ENCODE measurements at places on chromosomes 1 and 21. TPM values are rescaled to one million over a fixed set of nuclear protein-coding genes. Genes with fewer than 3 reads are reported as not detected.
A peak's percentile ranks its signal among the peaks of the same experiment; 100 is the strongest.

GRCh38 chr1:83929184-83929583, 69.7 kb downstream of the TTLL7 start:
- DNase-seq, result no peak

- peak; percentile 1 for DNase-seq
Measured at GRCh38 chr1:903721-904271, 19.9 kb upstream of the SAMD11 start.

DNA sequence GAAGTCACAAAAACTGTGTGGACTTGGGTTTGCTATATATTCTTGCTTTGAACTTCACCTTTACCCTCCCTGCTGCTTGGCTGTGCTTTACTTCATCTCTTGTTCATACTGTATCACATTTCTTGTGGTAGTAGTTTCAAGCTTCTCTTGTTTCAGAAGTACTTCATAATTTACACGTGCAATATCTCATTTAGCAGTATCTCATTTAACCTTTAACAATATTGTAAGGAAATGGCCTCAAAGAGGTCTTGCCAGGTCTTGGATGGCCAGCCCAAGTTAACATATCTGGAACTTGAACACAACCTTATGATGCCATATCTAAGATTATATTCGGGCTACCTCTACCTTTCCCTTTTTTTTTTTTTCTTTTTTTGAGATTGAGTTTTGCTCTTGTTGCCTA, 1.7 kb upstream of the TRIM45 start:
- no peak for DNase-seq

- no peak for DNase-seq
Measured at GRCh38 chr21:16873176-16873575, 639.7 kb upstream of the CXADR start.

DNA sequence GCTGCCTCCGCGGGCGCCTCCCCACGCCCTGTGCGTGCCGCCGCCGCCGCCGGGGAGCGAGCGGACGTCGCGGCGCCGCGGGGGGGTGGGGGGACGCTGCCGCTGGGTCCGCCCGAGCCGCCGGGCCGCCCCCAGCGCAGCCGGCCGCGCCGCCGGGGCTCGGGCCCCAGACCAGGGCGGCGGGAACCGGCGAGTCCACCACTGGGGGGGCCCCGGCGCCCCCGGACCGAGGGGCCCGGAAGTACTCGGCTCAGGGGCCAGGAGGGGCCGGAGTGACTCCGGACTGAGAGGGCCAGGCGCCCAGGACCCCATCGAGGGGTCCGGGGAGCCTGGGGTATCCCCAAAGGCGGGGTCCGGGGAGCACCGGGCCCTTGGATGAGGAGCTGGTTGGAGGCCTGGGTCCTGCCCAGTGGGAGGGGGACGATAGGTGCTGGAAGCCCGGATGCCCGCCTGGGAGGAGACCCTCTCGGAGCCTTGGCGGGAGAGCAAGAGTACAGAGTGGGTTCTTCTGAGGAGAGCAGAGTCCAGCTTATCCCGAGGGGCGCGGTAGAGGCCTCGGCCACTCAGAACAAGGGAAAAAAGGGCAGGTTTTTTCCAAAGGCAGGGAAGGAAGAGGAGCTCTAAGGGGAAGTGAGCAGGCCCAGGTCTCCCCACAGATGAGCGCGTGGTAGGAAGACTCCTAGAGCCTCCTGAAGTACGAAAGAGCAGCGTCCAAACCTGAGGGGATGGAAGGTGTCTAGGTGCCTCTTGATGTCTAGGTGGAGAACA, 556 bp downstream of the GMEB1 start:
- DNase-seq, result peak; percentile 64

DNA sequence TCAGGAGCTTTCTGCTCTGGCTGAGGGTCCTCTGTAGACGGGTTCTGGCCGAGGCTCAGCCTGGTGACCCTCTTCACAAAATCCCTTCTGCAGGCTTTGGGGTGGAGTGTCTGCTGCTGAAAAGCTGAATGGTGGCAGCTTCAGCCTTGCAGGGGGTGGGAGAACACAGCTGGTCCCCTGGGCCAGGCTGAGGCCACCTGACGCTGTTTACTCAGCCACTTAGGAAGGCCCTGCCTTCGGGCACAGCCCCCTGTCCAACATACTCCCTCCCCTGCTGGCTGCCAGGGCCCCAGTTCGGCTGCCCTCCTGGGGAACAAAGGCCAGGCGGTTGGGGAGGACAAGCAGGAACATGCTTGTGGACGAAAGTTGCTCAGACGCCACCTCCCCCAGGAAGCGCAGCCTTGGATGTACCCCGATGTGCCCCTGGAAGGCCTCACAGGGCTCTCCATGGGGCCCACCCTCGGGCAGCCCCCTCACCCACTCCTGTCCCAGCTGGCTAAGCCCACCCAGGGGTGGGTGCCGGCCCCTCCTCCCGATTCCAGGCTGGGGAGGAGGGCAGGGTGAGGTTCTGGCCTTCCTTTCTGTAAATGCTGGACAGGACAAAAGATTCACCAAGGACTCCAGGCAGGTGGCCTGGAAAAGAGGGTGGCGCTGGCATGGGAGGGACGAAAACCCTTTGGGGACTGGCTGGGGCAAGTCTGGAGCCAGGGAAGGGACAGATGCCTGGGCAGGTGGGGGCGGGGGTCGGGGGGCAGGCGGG, at the start of gene ANKRD65:
ANKRD65 (minus strand) TSS at position 130 of the 760 bp plus-strand sequence. CDS start 271 bp downstream, outside the sequence.
- peak; percentile 42 for DNase-seq

DNA sequence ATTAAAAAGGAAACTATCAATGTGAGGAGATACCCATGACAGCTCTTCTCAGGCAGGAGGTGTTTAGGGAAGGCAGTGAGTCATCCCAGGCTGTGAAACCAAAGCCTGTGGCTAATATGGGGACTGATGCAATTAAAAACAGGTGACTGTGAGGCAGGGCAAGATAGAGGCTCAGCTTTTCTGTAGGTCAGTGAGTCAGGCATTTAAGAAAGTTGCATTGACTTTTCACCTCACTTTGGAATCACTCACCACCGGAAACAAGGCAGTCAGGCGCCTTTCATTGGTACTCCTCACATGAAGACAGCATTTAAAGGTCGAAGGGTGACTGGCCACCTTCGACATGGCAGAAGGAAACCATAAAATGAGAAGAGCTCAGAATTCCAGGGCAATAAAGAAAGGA, 54.5 kb downstream of the PAPPA2 start:
- DNase-seq, result no peak

DNA sequence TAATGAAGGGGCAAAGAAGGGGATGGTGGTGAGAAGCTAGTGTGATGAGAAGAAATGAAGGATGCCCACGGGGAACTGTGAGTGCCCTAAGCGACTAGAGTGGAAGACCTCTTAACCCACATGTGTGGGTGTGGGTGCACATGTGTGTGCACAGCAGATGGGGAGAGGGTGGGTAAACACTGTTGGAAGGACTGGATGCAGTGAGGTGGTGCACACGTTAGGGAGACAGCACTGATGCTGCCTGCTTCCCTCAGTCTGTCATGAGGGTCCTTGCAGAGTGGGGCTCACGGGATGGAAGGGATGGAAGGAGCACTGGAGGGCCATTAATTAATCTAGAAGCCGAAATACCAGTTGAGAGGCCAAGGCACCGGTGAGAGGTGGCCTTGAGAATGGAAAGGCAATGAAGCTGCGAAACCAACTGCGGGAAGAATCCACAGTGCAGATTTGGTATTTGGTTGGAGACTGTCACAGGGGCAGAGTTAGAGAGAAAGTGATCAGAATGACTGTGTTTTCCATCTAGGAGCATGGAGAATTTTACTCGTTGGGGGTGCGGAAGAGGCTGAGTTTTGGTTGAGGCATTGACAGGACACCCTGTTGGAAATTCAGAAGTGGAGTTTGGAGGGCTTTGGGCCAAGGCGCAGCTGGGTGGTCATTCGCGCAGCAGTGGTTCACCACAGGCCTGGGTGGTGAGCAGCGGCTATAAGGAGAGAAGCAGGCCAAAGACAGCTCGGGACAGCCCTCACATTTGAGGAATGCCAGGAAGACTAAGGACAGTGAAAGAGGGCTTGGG, 15.8 kb downstream of the RCSD1 start:
- no peak for DNase-seq

GRCh38 chr1:53048960-53049573, 12.9 kb upstream of the PODN start:
- no peak for DNase-seq

DNA sequence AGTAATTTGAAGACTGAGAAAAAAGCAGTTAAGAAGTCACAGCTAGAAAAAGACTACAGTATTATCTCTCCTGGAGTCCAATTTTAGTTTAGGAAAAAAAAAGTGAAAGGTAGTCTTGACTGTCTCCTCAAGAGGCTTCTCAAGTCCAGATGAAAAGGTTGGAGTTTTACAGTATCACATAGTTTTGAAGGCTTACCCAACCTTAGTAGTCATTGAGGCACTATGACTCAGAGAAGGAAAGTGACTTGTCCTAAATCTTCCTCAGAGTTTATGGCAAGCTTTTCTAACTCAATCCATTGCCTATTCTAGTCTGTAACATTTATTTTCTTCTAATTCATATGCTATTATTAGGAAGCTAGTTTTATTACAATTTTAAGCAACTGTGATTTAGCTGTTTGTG, 174.9 kb downstream of the DPYD start:
- DNase-seq, result no peak

DNA sequence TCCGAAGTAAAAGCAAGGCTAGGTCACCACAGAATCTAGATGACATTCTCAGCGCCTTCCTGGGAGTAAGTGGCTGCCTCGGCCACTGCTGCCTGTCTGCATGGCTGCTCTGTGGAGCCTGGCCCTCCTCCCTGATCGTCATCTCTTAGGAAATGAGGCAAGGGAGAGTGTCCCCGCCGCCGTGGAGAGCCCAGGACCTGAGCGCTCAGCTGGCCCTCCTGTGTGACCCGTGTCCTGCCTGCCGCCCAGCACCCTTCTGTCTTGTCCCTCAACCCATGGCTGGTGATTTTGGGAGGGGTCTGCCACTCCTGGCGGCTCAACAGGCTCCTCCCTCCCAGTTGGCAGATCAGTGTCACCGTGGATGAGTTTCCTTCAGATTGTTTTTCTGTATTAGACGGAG, 156.4 kb upstream of the COL6A1 start:
- DNase-seq, result no peak

DNA sequence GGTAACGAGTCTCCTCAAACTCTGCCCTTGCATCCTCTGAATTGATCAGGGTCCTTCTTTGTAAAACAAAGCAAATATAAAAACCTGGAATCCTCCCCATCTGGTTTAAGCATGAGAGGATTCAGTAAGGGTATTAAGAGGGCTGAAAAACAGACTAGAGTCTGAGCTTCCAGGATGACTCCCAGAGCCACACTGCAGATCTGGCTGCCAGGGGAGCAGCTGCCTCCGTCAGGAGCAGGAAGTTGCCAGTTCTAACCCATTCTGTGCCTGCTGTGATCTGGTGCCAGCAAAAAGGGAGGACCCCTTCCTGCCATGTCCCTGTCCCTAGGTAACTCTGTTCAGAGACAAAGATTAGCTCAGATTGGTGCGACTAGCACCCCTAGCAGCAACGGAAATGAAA, 27.5 kb downstream of the SERTAD4 start:
- no peak for DNase-seq

- no peak for DNase-seq
Measured at GRCh38 chr1:77668924-77669449, 13.5 kb downstream of the ZZZ3 start.

- no peak for DNase-seq
Measured at GRCh38 chr1:167033646-167034045, 44.6 kb downstream of the MAEL start.

GRCh38 chr1:161307230-161307768, 2.5 kb downstream of the MPZ start:
- DNase-seq, result no peak

DNA sequence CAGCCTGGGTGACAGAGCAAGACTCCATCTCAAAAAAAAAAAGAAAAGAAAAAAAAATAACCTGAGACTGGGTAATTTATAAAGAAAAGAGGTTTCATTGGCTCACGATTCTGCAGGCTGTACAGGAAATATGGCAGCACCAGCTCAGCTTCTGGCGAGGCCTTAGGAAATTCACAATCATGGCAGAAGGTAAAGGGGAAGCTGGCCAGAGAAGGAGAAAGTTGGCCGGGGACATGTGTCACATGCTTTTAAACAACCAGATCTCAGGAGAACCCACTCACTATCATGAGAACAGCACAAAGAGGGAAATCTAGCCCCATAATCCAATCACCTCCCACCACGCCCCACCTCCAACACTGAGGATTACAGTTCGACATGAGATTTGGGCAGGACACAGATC, 125.3 kb downstream of the DISP1 start:
- no peak for DNase-seq

DNA sequence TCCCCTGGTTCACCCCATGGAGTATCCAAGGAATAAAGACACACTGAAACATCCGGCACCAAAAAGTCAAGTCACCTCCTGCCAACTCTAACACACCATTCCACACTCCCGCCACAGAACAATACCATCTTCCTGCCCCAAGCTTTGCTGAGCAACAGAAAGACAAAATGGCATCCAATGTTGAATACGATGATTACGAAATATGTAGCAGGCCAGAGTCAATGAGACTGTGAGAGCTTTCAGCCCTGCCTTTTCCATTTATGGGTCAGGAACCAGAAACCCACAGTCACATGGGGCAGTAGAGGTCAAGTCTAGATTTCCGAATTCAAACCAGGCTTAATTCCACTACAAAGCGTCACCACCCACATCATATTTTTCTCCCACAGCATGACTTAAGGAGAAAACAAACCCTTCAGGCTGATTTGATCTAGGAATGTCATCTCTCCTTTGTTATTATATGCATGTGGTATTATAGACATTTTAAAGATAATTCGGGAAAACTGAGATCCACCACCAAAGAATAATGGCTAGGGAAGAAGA, 249.8 kb downstream of the SETD4 start:
- no peak for DNase-seq

- peak; percentile 72 for DNase-seq
Measured at GRCh38 chr21:34890724-34891612, 158.1 kb downstream of the RUNX1 start.

DNA sequence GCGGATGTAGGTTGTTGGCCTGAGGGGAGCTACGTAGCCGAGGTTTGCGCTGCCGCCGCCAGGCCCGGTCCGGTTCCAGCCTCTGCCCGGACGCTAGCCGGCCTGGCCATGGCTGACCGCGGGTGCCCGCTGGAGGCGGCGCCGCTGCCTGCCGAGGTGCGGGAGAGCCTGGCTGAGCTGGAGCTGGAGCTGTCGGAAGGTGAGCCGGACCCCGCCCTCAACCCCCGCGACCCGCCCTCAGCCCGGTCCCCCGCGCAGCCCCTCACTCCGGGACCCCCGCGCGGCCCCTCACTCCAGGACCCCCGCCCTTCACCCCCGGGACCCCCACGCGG, 299 bp downstream of the DIP2A start:
- DNase-seq, result no peak

GRCh38 chr1:241391926-241392710, 35.1 kb upstream of the RGS7 start:
- no peak for DNase-seq

Gene PRAMEF5
- not detected for total RNA-seq

Gene DENND2C
- total RNA-seq, result 0.62 TPM

Gene CD2
- total RNA-seq, result 0.71 TPM

Gene PCNX2
- total RNA-seq, result 26.2 TPM

Gene KCNK1
- 0.11 TPM for total RNA-seq

Gene SLAMF8
- not detected for total RNA-seq

Gene PDE4DIP
- total RNA-seq, result 7.4 TPM

Gene FCAMR
- not detected for total RNA-seq

All from neural progenitor cell (in vitro differentiated cells).